T follicular helper cell (primary cell): ENCODE measurements at places on chromosomes 4 and X.

DNA sequence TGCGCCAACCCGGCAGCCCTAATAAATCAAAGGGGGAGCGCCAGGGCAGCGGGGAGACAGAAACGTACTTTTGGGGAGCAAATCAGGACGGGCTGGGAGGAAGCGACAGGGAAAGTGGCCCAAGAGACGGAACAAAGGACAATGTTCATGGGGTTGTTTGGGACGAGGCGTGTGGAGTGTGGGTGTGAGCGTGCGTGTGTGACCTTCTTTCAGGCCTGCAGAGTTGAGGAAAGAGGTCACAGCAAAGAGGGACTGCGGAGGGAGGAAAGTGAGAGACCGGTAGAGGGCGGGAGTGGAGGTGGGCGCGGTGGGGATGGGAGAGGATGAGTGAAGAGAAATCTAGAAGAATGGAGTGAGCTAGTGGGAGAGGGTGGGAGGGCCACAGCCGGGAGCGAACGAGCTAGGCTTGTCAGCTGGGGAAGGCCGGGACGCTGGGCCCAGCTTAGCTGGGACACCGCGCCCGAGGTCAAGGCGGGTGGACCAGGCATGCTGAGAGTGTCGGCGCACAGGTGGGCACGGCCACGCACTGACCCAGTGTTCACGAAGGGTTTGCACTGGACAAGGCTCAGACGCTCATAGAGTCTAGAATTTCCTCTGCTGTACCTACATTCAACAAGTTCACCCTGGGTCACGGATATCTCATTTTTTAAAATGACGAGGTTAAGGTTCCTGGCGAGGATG is 14.7 kb upstream of the PITX2 start:
- no peak for DNase-seq

DNA sequence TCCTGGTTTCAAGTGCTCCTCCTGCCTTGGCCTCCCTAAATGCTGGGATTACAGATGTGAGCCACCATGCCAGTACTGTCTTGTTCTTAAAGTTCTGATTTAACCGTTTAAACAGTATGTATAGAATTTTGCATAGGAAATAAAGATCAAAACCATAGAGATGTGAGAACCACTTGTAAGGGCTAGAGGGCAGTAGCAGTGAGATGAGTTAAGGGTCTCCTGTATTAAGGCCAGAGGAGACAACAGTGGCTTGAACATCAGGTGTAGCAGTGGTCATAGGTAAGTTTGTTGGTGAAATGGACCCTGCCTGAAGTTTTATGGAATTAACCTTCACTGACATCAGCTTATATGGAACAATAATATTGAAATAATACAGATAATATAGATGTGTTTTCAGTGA is 155.7 kb downstream of the SLC4A4 start:
- DNase-seq = no peak

- DNase-seq = no peak
Observed at GRCh38 chrX:94831364-94831763, 1157.4 kb downstream of the FAM133A start.

- no peak for DNase-seq
Observed at GRCh38 chr4:188297873-188298272, 158.6 kb downstream of the TRIML1 start.

DNA sequence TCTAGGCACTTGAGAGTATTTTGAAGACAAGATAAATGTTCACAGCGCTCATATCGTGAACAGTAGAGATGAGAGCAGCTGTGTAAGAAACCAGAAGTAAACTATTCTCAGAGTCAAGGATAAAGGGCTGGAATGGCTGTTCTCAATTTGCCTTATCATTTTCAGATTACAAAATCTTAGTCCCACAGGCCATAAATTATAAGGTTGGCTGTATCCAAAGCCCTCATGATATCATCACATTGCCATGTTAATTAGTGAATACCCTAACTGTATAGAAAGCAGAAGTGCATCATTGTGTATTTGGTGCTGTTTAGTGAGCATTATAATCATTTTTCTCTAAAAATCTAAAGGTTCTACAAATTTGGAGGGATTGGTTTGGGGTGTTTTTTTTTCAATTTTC is 168.9 kb upstream of the EDNRA start:
- no peak for DNase-seq

DNA sequence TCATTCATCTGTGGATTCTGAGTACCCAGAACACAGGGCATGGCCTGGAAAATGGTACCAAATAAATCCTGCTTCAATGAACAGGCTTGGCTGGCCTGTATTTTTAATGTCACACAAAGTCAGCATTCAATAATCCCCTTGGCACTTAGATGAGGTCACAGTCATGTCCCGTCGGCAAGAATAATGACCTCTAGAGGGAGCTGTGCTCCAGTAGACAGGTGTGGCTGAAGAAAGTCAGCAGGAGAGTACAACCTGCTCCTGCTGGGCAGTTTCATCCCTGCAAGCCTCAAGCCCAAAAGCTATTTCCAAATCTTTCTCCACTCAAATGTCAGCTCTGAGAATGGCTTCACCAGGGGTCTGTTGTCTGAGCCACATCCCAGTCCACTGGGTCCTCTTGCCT is 404.0 kb upstream of the F9 start:
- DNase-seq = no peak

- DNase-seq = no peak
Observed at GRCh38 chr4:6153874-6154273, 46.5 kb downstream of the JAKMIP1 start.

DNA sequence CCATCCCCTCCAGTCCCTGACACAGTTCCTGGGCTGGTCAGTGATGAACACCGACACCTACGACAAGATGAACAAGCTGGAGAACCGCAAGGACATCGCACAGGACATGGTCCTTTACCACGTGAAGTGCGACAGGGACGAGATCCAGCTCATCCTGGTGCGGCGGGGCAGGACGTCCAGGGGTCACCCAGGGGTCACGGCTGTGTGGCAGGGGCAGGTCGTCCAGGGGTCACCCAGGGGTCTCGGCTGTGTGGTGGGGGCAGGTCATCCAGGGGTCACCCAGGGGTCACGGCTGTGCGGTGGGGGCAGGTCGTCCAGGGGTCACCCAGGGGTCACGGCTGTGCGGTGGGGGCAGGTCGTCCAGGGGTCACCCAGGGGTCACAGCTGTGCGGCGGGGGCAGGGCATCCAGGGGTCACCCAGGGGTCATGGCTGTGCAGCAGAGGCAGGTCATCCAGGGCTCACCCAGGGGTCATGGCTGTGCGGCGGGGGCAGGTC is 16.7 kb downstream of the ATP5ME start:
- no peak for DNase-seq

GRCh38 chr4:39320381-39321115 is 45.6 kb downstream of the RFC1 start:
- no peak for DNase-seq

GRCh38 chrX:140505421-140506337 is 810 bp upstream of the SOX3 start:
- no peak for DNase-seq

DNA sequence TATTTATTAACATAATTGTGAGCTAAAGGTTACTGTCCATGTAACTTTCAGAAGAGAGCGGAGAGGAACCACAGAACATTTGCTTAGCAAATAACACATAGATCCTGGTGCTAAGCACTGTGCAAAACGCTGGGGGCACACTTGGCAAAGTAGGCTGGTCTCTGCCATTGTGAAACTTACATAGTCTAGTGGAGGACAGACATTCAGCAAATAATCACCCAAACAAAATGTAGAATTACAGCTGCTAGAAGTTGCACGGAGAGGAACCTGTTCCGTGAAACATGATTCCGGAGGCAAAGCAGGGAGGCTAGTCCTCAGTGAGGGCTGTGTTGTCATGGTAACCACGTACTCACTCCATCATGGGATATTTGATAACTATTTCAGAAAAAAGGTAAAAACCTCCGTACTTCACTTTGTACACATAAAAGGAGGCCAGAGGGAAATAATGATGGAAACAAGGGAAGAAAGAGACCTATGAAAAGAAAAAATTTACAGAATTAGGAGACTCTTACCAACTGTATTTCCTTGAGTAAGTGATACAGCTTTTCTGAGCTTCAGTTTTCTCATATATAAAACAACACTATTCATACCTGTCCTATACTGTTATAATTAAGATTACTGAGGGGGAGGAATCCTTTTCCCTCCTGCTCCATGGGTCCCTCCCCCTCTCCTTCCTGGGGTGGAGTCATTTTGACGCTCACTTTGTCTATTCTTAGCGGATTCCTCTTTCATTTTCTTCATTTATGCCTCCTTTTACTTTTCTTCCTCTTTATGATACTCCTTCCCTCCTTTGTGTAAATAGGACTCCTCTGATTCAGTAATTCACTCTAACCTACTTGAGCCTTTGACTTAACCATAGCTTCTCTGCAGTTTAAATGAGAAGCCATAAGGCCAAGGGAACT is 825 bp upstream of the RASGEF1B start:
- peak; percentile 39 for DNase-seq

GRCh38 chr4:72525938-72526337 is 43.1 kb downstream of the ADAMTS3 start:
- DNase-seq = no peak

DNA sequence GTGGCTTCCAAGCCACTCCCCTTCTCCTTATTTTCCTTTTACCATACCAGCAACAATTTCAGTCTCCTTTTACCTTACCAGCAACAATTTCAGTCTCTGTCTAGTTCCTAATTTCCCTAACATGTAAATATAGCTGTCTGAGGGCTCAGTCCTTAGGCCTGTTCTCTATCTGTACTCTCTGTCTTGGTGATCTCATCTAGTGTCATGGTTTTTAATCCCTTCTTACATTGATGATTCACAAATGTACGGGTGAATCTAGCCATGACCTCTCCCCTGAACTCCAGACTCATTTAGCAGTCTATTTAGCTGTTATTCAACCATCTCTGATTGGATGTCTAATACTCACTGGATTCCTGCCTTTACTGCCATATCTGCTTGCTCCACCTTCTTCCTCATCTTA is 7.2 kb downstream of the IL15 start:
- no peak for DNase-seq

DNA sequence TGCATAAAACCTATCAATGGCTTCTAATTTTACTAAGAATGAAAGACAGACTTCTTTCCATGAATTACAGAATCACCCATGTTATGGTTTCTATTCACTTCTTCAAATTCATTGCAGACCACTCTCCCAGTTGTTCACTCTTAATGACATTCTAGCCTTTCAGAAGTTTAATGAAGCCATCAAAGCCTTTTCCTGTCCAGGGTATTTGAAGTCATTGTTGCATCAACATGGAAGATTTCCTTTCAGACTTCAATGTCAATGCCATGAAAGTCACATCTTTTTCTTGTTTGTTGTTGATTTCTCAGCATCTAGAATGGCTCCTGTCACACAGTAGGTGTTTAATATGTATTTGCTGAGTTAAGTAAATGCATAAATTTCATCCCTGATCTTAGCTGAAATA is 48.1 kb upstream of the ARSJ start:
- DNase-seq = no peak

GRCh38 chr4:130850019-130850524 is 1754.1 kb downstream of the C4orf33 start:
- DNase-seq = no peak

DNA sequence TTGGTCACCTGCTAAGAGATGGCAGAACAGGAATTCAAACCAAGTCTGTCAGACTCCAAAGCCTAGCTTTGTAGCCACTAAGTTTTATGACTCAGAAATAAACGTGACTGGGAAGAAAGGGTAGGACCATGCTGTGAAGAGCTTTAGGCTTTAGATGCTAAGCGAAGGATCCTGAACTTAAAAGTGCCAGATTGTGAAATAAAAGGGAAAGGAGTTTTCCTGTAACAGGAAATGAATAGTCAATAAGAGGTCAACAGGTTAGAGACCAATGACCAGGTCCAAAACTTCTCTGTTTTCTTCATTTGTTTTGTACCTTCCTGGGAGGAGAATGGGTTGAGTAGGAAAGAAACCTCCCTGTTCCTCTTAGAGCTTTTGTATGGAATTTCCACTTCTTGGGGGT is 98.8 kb upstream of the EOLA2 start:
- no peak for DNase-seq

DNA sequence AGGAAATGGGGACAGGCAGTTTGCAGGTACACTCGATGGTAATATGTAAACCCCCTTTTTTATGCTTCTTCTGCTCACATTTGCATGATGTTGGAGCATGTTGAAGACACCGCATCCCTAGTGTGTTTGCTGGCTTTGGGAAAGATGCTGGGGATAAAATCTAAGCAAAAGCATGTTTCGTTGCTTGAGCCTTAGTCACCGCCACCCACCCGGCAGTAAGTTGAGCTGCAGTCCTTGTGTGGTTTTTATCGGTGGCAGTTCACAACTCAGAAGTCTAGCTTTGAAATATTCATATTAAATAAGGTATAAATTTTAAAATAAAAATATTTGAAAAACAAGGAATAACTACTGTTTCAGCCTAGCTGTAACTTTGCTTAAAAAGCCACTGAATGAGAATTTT is 21.7 kb upstream of the MND1 start:
- DNase-seq = no peak

DNA sequence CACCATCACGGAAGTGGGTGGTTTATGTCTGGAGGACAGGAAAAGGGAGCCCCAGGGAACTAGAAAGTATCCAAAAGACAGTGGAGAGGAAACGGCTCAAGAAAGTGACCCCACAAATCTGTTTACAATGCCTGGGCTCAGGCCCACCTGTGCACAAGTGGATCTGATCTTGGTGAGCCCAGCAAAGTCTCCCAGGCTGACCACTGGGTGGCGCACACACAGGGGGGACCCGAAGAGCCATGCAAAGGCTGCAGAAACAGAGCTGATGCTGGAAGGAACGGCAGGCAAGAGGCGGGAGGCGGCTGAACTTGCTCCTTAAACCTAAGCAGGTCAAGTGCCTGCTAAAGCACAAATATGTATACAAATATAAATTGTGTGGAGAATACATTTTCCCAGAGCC is 9.6 kb downstream of the HAUS7 start:
- peak; percentile 36 for DNase-seq

GRCh38 chr4:148311526-148311925 is 130.7 kb downstream of the NR3C2 start:
- no peak for DNase-seq

GRCh38 chr4:26022346-26023202 is 108.6 kb downstream of the SMIM20 start:
- DNase-seq = no peak

DNA sequence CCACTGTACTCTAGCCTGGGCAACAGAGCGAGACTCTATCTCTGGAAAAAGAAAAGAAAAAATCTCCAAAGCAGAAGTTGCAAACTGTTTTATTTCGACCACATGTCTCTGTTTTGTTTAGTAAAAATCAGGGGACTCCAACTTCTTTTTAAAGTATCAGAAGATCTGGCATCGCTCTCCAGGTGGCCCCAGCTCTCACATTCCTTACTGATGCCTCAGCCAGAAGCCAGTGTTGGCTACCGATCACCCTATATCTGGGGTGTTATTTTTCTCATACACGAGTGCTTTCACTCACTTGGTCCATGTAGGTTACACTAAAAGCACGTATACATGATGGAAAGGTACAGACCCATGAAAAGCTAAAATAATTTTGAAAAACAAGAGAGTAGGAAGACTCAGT is 8.3 kb downstream of the MPP1 start:
- no peak for DNase-seq

GRCh38 chrX:110257889-110258288 is 60.0 kb downstream of the AMMECR1 start:
- no peak for DNase-seq

GRCh38 chr4:187789078-187789477 is 206.5 kb upstream of the ZFP42 start:
- no peak for DNase-seq
